ENCODE measurements at places on chromosomes 11 and 22.

GRCh38 chr22:43275545-43276317, 67.4 kb downstream of the SCUBE1 start:
- DNase-seq, result no peak

DNA sequence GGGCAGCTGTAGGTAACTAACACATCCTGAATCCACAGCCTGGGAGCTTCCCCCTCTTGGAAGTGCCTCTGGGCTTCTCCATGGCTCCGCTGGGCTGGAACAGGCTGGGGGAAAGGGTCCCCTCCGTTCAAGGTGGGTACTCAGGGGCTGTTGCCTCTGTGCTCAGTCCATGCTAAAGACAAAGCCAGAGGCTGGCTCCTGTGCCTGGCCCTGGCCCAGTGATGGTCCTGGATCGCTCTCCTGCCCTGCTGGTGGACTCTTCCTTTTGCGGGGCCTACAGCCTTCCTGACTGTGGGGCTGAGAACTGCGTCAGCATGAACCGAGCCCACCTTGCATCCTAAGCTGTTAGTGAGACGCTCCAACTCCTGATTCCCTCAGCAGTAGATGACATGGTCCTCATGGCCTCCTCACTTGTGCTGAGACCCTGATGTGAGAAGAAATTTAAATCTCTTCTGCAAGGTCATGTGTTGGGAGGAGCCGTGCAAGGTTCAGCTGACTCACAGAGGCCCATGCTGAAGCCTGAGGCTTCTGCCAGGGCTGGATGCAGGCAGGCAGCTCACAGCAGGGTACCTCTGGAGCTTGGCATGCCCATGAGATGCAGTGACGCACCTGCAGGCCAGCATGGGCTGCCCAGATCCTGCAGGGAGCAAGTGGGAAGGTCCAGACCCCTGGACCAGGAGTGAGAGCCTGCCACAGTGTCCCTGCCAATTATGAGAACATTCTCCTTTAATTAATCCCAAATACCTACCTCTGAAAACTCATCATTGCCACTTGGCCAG, 1285.5 kb downstream of the TBC1D22A start:
- no peak for DNase-seq

GRCh38 chr11:10032935-10033334, 261.1 kb downstream of the SBF2 start:
- peak; percentile 38 for DNase-seq

- no peak for DNase-seq
These were observed 19.2 kb downstream of the EMID1 start for GRCh38 chr22:29224859-29225410.

DNA sequence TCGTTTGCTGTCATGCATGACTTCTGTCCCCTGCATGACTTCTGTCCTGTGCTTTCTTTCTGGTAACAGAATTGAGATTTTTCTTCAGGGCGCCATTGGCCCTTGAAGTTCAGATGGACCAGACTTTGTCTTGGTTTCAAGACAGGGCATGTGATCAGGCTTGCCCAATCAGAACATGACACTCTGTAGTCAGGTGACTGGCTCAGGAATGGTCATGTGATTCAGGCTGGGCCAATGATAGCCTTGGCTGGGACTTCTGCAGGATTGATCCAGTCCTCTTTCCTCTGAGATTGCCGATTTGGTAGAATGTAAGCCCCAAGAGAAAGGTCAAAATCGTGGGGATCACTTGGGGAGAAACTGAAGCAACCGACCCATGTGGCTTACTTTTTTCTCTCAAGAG, 90.5 kb upstream of the ALX4 start:
- no peak for DNase-seq

GRCh38 chr11:95353706-95354105, 122.7 kb upstream of the SESN3 start:
- DNase-seq, result no peak

DNA sequence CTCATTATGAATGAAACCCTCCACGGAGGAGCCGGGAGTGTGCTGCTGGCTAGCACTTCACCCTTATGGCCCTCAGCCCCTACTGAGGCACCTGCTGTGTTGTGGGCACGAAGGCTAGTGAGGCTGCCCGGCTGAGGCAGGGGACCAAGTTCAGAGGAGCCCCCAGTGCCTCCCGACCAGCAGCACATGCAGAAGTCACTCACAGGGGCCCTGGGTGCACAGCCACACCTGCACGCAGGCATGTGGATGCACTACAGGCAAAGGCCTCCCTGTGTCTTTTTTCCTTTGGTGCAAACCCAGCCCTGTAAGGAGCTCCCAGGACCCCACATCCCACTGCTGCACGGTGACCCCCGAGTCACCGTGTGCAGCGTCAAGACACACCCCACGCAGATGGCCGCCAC, 261.5 kb downstream of the BRD1 start:
- DNase-seq, result no peak

All from foreskin fibroblast (primary cell).